Activated CD8-positive, alpha-beta T cell treated with anti-CD3 and anti-CD28 coated beads for 36 hours (primary cell): ENCODE measurements at places on chromosomes 3 and 15.

- no peaks in the 10 kb centered on the region for H3K27me3 ChIP-seq
- no peak overlapping the region for H3K27ac ChIP-seq
- no peak for DNase-seq
- H3K4me3 ChIP-seq = no peak overlapping the region
- H3K36me3 ChIP-seq = no peaks in the 10 kb centered on the region
These were observed 65.1 kb downstream of the B3GNT5 start for GRCh38 chr3:183317886-183318865.

DNA sequence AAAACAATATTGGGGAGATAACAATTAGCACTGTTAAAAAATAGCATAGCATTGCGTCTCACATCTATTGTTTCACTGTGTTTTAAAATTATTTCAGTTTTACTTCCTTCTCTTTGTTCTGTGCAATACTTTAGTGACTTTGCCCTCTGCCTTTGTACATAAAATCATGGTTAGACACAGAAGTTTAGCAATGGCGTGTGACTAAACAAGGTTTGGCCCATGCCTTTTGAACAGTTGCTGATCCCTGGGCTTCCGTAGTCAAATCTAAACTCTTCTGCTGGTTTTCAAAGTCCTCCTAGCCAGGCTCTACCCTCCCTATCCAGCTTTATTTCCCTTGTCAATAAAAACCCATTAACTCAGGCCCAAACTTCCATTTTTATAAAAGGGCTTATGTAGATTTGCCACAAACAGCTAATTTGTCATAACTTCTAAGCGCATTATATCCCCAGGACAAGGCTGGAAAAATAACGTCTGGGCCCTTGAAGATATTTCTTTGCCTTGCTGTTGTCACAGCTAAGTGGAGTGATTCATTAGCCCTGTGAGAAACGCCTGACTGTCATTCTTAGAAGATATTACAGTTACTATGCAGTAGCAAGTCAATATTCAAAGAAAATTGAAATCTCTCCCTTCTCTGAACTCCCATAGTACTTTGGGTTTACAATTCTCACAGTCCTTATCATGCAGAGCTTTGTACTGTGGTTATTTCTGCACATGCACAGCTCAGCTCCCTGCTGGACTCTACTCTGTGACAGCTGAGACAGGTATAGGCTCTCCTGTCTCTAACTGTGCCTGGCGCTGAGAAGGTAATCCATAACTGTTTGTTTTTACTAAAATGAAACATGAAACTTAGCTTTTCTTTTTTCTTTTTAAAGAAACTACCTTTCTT lies 123.4 kb upstream of the SLC24A5 start:
- H3K27me3 ChIP-seq = no peaks in the 10 kb centered on the region
- H3K4me3 ChIP-seq = no peak overlapping the region
- H3K4me1 ChIP-seq = no peaks in the 10 kb centered on the region

- H3K36me3 ChIP-seq = peaks cover 7% of the 10 kb centered on the region
- H3K27ac ChIP-seq = peak overlapping the region; percentile 91
- H3K4me1 ChIP-seq = peaks cover 84% of the 10 kb centered on the region
- peak; percentile 64 for DNase-seq
- peak overlapping the region; percentile 42 for H3K4me3 ChIP-seq
- no peaks in the 10 kb centered on the region for H3K27me3 ChIP-seq
These were observed 95.0 kb upstream of the ICE2 start for GRCh38 chr15:60573936-60574335.

DNA sequence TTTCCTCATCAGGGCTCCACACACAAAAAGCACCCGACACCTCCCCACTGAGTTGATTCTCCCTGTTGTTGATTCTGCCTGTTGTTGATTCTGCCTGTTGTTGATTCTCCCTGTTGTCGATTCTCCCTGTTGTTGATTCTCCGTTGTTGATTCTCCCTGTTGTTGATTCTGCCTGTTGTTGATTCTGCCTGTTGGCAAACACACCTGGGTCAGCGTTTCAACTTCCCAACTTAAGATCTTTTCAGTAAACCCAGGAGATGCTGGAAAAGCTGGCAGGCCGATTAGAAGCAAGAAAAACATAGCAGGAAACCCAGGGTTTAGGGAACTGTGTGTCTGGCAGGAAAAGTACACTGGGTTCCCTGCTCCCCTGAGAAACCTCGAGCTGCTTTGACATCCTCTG lies 47.9 kb downstream of the TNK2 start:
- no peaks in the 10 kb centered on the region for H3K36me3 ChIP-seq
- H3K4me1 ChIP-seq = peaks cover 12% of the 10 kb centered on the region
- DNase-seq = no peak

GRCh38 chr3:58635371-58636285 lies 30.9 kb downstream of the FAM3D start:
- DNase-seq = no peak
- H3K4me1 ChIP-seq = no peaks in the 10 kb centered on the region
- H3K36me3 ChIP-seq = no peaks in the 10 kb centered on the region
- H3K4me3 ChIP-seq = no peak overlapping the region
- H3K27ac ChIP-seq = no peak overlapping the region
- H3K27me3 ChIP-seq = peaks cover 4% of the 10 kb centered on the region

DNA sequence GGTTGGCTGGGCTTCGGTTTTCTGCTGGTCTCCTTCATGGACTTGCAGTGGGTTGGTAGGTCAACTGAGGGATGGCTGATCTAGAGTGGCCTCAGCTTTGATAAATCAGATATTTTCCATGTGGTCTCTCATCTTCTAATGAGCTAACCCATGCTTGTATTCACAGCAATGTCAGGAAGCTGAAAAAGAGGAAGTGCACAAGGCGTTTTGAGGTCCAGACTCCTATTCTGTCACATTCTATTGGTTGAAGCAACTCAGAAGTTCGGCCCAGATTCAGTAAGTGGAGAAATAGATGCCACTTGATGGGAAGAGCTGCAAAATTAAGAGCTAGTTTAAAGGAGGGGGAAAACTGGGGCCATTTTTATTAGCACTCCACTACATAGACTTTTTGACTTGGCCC lies 361.2 kb downstream of the DIPK2A start:
- no peaks in the 10 kb centered on the region for H3K27me3 ChIP-seq
- no peaks in the 10 kb centered on the region for H3K4me1 ChIP-seq
- H3K27ac ChIP-seq = no peak overlapping the region
- H3K36me3 ChIP-seq = no peaks in the 10 kb centered on the region
- no peak for DNase-seq

- DNase-seq = no peak
- H3K36me3 ChIP-seq = no peaks in the 10 kb centered on the region
- no peak overlapping the region for H3K4me3 ChIP-seq
These were observed 50.0 kb downstream of the RHCG start for GRCh38 chr15:89446255-89446891.

- H3K27ac ChIP-seq = peak overlapping the region; percentile 0
- no peaks in the 10 kb centered on the region for H3K27me3 ChIP-seq
- peaks cover 20% of the 10 kb centered on the region for H3K4me1 ChIP-seq
These were observed 25.4 kb upstream of the ALPK3 start for GRCh38 chr15:84791763-84792162.

DNA sequence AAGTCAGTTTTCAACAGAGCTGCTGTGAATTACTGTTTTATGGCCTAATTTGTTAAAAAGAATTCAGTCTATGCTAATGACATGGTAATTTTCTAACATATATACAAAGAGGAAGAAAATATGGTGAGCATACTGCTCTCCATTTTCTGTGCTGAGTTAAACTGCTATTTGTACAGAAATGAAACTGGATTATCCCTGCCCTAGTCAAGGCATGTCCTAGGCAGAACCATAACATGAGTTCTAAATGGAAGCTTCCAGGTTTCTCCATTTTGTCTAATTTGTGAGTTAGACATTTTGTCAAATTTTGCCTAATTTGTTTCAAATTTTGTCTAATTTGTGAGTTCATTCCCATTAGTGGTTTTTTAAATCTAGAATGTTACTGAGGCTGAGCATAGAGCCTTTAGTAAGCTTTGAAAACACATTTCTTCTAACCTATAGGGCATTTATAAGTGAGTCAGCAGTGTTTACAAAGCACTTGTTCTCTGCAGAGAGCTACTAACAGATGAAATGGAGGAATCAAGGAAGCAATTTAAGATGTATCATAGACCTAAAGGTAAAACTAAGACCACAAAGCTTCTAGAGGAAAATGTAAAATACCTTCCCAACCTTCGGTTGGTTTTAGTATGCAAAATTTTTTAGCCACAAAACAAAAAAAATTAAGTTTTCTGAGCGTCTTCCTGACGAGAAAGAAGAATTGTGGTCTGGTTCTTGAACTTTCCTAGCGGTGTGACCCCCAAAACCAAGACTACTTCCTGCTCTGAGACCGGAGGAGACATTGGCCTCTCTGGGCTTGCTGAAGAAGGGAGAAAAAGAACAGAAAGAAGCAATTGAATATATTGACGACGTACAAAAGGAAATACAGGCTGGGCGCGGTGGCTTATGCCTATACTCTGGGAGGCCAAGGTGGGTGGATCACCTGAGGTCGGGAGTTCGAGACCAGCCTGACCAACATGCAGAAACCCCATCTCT lies 9.8 kb downstream of the P2RY14 start:
- H3K4me3 ChIP-seq = peak overlapping the region; percentile 54
- peaks cover 27% of the 10 kb centered on the region for H3K4me1 ChIP-seq
- H3K36me3 ChIP-seq = peaks cover 7% of the 10 kb centered on the region
- H3K27ac ChIP-seq = peak overlapping the region; percentile 85
- peak; percentile 83 for DNase-seq
- no peaks in the 10 kb centered on the region for H3K27me3 ChIP-seq

DNA sequence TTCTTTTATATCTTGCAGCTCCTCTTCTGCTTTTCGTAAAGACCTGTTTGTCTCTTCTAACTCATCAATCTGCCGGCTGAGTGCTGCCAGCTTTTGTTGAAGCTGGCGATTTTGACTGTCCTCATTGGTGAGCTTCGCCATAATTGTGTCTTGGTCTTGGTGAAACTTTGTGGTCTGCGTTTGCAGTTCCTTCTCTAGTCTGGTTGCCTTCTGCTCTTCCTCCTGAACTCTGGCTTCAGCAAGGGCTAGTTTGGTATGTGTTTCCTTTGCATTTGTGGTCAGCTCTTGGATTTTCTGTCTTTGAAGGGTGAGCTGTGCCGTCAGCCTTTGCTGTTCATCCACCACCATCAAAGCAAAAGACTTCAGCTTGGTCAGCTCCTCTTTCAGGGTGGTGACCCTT lies 32.9 kb downstream of the CMSS1 start:
- no peak for DNase-seq
- no peak overlapping the region for H3K27ac ChIP-seq
- H3K4me3 ChIP-seq = no peak overlapping the region
- H3K27me3 ChIP-seq = no peaks in the 10 kb centered on the region

GRCh38 chr3:95084738-95085137 lies 1021.9 kb downstream of the NSUN3 start:
- no peak overlapping the region for H3K27ac ChIP-seq
- no peaks in the 10 kb centered on the region for H3K4me1 ChIP-seq
- no peaks in the 10 kb centered on the region for H3K27me3 ChIP-seq

DNA sequence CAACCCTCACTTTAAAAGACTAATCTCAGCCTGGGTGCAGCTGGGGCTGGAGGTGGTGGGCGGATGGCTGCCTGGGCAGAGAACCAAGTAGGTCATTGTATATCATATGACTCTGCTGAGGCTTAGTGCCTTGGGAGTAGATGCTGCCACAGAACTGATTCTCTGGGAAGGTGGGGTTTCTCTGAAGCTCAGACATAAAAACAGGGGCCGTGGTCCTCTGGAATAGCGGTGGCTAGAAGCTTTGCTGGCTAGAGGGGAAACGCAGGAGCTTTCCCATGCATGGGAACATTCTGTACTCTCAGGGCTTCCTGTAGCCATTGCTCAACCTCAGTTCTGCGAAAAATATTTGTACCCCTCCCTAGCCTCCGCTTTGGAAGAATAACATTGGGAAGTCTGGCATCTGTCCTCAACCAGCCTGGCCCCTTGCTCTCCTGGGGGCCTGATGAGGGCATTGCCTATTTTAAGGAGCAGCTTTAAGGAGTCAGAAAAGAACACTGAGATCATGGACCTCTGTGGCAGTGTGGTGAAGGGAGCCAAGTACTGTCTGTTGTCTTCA lies 14.7 kb downstream of the TIMP4 start:
- H3K27ac ChIP-seq = no peak overlapping the region
- DNase-seq = no peak
- H3K27me3 ChIP-seq = peaks cover 7% of the 10 kb centered on the region
- H3K4me1 ChIP-seq = no peaks in the 10 kb centered on the region
- no peak overlapping the region for H3K4me3 ChIP-seq

- no peaks in the 10 kb centered on the region for H3K27me3 ChIP-seq
- H3K36me3 ChIP-seq = no peaks in the 10 kb centered on the region
- no peak overlapping the region for H3K4me3 ChIP-seq
- no peak overlapping the region for H3K27ac ChIP-seq
- no peaks in the 10 kb centered on the region for H3K4me1 ChIP-seq
- DNase-seq = no peak
These were observed 29.8 kb downstream of the GNB4 start for GRCh38 chr3:179421500-179421899.
